ENCODE measurements at places on chromosomes 6 and 20.

GRCh38 chr20:33645396-33645795 is 16.7 kb upstream of the C20orf144 start:
- no peak for DNase-seq

DNA sequence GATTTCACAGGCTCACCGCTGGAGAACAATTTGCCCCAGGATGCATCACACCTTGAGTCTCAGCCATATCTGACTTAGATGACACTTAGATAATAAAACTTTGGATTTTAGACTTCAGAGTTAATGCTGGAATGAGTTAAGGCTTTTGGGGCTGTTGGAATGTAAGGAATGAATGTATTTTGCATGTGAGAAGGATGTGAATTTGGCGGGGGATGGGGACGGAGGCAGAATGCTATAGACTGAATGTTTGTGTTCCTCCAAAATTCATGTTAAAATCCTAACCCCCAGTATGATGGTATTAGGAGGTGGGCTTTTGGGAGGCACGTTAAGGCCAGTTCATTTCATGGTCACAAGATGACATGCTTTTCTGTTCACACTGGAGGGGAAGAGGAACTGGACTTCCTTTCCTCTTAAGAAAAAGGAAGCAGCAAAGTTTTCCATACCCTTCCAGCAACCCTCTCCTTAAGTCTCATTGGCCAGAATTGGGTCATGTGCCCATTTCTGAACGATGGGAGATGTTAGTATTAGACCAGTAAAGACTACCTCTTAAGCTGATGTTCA is 5.8 kb upstream of the SRXN1 start:
- no peak for DNase-seq

DNA sequence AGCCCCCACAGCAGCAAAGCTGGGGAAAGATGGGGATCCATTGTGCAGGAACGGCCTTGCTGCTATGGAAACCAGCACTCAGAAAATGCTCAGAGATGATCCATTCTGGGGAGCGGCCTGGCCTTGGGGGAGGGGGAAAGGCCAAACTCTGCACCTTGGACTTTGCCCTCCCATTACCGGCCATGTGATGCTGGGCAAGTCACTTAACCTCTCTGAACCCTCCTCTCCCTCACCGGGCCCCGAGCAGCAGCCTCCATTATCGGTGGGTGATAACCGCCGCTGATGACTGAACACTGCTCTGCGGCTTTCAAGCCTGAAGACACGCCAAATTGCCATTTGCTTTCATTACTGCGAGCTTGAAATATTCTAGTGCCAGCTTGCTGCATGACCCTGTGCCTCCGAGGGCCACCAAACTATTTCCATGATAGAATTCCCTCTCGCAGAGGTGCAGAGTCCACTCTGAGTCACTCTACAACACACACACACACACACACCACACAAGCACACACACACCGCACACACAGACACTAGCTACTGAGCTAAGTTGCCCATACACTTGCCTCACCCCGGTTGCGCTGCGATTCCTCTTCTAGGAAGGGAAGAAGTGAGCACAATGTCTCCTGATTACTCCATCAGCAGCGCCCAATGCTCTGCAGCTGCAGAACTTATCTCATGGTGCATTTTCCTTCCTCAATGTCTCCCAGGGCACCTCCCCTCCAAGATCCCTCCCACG is 20.6 kb upstream of the SIRPA start:
- DNase-seq, result no peak

DNA sequence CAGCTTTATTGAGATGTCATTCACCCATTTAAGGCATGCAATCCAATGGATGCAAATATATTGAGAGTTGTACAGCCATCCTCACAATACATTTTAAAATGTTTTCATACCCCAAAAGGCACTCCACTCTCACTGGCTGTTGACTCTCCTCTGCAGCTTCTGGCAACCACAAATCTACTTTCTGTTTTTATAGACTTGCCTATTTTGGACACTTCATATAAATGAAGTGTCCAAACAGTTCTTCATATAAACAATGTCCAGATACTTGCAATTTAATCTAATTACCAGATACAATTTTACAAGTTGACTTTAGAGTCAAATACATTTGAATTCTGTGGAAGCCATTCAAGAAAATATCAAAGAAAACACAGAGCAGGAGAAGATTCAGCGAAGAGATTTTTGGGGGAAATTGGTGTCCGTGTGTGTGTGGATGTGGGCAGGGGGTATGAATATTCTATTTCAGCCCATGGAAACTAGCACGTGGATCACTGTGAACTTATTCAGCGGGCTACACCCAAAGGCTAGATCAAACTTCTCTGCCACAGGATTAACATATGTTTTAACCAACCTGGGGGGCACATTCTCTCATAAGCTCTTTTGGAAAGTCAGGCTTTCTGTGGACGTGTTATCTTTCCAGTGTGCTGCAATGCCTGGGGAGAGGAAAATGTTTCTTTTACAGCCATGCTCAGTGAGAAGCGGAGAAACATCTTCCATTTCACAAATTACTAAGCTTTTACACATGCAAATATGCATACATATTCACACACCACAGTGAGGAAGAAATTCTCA is 73.9 kb downstream of the PLG start:
- DNase-seq, result no peak

DNA sequence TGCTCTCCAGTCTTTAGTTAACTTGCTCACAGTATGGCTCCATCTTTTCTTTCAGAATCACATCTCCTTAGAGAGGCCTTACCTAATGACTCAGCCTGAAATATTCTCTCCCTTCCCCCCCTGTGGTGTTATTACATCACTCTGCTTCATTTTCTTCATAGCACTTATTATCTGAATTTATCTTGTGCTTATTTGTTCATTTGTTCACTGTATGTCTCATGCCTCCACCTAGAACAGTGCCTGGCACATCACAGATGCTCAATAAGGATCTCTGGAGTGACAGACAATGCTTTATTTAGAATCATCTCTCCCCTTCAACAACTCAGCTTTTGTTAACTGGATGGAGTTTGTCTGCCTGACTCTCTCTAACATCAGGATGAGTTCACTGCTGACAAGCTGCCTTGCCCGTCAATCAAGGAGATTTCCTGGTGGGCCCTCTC is 96.6 kb upstream of the MAN1A1 start:
- no peak for DNase-seq

DNA sequence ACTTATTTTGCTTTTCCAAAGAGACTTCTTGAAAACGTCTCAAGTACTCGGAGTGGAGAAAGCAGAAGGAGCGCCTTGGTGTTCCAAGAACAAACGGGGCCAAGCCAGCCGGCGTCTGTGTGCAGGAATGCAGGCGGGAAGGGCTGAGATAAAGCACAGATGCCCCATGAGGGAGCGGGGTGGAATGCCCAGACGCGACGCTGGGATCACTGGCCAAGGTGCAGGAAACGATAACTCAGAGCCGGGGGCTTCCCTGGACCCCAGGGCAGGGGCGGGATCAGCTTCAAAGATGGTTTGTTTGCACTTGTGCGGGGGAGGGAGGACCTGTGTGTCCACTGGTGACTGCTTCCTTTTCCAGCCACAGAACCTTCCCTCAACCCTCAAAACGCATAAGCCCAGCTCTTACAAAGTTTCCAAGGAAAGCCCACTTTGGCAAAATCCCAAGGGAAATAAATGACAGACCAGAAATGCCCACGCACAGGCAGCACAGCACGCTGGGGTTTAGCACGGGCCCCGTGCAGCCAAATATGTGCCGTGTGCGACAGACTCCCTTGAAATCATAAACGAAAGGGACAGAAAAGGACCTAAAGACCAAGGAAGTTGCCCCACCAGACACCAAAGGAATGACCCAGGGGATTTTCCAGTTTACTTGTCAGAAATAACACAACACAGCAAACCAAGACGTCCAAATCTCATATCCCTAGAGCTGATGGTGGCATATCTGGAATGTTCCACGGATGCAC is 113.9 kb downstream of the NFATC2 start:
- peak; percentile 86 for DNase-seq

DNA sequence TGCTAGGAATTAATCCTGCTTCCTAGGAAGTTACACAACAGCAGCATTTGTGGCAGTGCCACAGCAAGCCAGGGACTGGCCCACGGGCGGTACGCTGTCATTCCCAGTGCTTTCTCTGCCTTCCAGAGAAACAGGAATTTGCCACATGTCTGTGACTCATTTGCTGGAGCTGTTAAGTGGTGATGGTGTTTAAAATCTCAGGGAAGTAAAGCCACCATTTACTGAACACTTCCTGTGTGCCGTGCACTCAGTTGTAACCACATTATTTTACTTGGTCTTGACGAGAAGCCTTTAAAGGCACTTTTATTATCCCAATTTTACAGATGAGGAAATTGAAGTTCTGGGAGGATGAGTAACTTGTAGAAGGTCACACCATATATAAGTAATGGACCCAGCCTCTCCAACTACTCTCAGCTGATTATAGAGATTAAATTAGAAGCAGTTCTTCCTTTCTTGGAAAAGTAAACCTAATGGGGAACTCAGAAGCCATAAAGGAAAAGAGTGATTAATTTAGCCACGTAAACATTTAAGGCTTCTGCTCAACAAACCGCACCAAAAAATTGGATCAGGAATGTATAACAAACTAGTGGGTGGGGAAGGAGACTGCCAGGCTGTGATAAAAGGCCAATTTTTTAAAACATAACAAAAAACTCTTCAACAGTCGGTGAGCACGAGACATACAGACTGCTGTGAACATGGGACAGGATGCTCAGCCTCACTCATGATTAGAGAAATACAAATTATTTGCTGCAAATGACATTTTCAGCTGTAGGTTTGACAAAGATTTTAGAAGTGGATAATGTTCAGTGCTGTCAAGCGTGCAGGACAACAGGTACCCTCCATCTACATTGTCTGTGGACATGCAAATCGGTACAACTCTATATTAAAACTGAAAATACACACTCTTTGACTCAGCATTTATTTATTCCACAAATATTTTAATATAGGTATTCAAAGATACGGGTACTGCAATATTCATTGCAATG is 311.2 kb downstream of the NRN1 start:
- DNase-seq, result no peak

DNA sequence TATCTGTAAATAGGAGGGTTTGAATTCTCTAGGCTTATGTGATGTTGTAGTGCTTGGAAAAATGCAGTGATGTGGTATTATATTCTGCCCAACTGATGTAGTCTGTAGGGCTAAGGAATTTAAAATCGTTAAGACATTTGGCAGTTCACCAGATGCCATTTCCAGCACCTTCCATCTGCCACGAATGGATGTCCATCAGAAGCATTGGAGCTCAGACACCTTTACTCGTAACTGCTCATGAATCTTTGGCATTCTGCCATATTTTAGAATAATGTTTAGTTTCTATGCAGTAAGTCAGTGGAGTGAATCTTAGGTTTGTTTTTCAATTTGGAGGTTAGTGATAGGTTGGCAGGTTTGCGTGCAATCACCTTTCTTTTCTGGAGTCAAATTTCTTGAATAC is 2.4 kb upstream of the SYTL3 start:
- no peak for DNase-seq

GRCh38 chr6:158329531-158329930 is 17.3 kb downstream of the TULP4 start:
- DNase-seq, result no peak

GRCh38 chr6:105967917-105968602 is 118.1 kb upstream of the PRDM1 start:
- DNase-seq, result no peak

DNA sequence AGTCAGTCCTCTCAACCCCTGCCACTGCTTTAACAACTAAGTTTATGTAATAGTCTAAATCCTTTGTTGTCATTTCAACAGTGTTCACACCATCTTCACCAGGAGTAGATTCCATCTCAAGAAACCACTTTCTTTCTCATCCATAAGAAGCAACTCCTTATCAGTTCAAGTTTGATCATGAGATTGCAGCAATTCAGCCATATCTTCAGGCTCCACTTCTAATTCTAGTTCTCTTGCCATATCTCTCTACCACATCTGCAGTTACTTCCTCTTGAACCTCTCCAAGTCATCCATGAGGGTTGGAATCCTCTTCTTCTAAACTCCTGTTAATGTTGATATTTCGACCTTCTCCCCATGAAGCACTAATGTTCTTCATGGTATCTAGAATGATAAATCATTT is 57.9 kb upstream of the FOXO3 start:
- DNase-seq, result no peak

DNA sequence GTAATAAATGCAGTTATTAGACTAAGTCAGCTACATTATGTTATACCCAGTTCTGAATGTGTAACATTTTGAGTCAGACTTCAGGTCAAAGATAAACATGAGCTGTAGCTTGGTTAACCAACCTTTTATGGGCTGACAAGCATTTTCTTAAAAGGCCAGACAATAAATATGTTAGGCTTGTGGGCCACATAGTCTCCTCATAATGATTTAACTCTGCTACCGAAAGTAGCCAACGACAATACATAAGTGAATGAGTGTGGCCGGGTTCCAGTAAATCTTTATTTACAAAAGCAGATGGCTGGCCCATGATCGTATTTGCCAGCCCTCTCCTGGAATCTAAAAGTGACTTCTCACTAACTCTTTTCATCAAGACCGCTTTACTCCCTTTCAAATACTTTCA is 49.9 kb downstream of the ATG5 start:
- DNase-seq, result no peak

- DNase-seq, result no peak
Measured at GRCh38 chr20:54736421-54736820, 261.0 kb downstream of the DOK5 start.

- DNase-seq, result no peak
Measured at GRCh38 chr6:108528878-108529277, 31.8 kb upstream of the FOXO3 start.

- peak; percentile 63 for DNase-seq
Measured at GRCh38 chr20:32743237-32744112, at the start of gene COMMD7. TSS of gene COMMD7 (minus strand) at chr20:32743467. CDS start at chr20:32743391, 76 bp downstream.

DNA sequence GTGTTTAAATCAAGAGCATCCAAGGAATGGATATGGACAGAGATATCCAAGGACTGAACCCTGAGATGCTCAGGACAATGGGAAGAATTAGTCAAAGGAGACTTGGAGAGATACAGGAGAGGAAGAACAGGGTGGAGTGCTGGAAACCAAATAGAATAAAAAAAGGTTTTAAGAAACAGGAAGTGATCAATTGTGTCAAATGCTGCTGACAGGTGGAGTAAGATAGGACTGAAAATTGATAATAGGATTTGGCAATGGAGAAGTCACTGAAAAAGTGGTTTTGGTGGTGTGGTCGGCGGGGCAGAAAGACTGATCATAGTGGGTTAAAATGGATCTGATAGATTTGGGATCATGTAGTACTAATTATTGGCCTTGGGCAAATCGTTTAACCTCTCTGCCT is 37.9 kb upstream of the PNRC1 start:
- no peak for DNase-seq

- no peak for DNase-seq
Measured at GRCh38 chr6:101747716-101748115, 354.2 kb downstream of the GRIK2 start.

DNA sequence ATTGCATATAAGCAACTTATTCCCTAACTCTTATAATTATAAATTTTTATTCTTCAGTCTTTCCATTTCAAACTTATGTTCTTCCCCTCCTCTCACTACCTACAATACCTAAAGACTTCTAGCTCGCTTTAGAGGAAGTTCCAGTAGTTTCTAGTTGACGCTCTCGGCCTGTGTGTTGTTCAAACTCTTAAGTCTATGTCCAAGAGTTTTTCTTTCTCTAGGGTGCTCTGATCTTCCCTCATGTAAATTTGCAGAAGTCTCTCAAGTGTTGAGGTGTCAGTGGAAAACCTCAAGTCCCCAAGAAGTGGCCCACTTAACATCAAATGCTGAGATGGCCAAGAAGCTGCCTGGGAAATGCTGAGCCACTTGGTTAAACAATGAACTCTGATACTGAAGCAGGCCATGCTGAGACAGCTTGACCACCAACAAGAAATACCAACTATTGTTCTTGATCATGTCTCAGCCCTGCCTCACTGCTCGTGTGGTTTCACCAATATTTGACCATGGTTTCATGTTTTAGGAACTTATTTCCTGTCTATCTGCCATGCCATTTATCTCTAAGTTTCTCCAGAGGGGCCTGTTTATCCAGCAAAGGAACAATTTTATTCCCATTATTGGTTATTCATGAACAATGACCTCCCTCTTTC is 100.9 kb upstream of the TCF21 start:
- DNase-seq, result no peak
